ENCODE measurements at places on chromosomes 11 and 22.
A peak's percentile ranks its signal among the peaks of the same experiment; 100 is the strongest.

DNA sequence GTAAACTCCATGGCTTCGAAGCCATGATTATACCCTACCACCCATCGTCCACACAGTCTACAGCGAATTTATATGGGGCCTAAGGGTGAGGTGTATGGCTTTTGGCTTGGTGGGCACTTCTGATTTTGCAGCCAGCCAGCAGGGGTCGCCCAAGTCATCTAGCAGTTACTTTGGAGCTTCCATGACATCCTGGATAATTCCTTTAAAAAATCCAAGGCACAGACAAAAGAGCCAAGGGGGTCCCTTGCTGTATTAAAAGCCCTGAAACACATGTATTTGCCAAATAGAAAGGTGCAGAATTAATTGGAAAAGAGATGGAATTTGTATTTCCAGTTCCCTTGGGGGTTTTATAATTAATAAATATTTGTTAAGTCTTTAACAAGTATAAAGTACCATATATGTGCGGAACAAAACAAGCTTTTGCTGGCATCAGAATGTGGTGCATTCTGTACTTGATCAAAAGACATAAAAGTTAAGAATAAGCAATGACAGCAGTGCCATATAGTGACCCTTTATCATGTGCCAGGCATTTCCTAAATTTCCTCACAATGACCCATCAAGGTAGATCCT, 132.8 kb upstream of the PITPNB start:
- DNase-seq, result peak; percentile 53

GRCh38 chr11:66510271-66510989, at the start of gene BBS1:
Gene BBS1, plus strand, starts transcription at chr11:66510635. Its CDS starts 25 bp downstream, at chr11:66510660.
- peak; percentile 62 for DNase-seq

DNA sequence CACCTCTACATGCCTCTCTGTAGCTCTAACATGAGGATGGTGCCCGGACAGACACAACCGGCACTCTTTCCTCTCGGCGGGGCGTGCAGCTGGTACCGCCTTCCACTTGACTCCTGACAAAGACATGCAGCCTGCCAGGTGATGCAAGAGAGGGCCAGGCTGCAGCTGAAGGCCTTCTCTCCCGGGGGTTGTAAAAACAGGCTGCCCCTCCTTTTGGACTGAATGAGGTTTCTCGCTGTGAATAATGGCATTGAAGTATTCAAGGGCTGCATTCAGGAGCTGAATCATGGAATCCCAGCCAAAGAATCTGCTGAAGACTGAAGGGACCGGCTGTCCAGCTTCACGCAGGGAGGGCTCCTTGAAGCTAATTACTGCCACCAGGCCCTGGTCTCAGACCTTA, 110.9 kb downstream of the GALNT18 start:
- DNase-seq, result peak; percentile 43

DNA sequence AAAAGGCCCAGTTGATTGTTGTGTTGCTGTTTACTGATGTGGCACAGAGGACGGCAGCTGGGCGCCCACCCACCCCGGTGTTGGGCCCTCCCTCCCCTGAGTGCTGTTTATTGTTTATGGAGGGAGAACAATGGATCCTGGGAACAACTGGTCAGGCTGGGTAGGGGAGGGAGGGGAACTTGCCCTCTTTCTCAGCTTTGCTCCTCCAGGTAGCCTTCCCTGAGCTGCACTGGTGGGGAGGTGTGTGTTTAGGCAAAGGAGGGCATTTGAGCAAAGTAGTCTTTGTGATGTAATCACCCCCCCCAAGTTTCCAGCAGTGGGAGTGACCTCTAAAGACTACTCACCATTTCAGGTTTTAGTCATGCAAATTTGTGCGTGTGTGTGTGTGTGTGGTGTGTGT, 1035.3 kb downstream of the NTM start:
- DNase-seq, result no peak

GRCh38 chr22:27170491-27170890, 513.1 kb downstream of the MIAT start:
- DNase-seq, result peak; percentile 75
